ENCODE measurements at places on chromosomes 2 and 18. TPM values are rescaled to one million over a fixed set of nuclear protein-coding genes. Genes with fewer than 3 reads are reported as not detected.

GRCh38 chr2:197952540-197953202, 148.3 kb downstream of the PLCL1 start:
- no peak for ATAC-seq

DNA sequence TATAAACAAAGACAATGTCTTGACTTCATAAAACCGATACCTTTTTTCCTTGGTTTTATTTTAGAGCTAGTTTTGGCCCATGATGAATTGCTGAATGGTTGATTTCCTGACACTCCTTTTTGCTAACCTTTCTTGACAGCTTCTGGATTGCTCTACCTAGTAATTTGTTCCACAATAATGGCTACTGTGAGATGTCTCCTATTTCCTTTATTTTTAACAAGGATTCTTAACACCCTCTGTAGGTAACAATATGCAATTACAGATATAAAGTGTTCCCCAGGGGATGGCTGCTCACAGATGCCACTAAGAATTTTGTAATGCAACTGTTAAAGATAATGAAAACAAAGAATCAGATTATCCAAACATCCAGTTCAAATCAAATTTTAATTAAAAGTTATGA, 100.8 kb upstream of the ATP5MC3 start:
- ATAC-seq, result peak; percentile 52

Gene PID1
- 1.2 TPM for total RNA-seq

- no peak for ATAC-seq
Observed at GRCh38 chr2:100964222-100964621, 37.9 kb upstream of the RPL31 start.

Gene NPAS2
- 63.6 TPM for total RNA-seq

DNA sequence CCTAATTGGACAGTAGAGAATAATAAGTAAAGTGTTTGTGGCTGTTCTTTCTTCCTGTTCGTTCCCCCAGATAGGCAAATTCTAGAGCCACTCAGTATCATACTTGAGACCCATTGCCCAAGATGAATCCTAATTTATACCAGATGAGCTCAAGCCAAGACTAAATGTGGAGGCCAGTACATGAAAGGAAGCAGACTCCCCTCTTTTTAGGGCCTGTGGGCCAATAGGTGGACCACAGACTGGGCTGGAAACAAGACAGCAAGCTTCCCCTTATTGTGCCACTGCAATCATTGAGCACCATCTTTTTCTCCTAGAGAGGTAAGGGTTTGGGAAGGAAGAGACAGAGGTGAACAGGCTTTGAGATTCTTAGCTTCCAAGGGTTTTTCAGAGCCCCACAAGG, 141.9 kb downstream of the MGAT5 start:
- no peak for ATAC-seq

Gene POU3F3
- total RNA-seq, result not detected

DNA sequence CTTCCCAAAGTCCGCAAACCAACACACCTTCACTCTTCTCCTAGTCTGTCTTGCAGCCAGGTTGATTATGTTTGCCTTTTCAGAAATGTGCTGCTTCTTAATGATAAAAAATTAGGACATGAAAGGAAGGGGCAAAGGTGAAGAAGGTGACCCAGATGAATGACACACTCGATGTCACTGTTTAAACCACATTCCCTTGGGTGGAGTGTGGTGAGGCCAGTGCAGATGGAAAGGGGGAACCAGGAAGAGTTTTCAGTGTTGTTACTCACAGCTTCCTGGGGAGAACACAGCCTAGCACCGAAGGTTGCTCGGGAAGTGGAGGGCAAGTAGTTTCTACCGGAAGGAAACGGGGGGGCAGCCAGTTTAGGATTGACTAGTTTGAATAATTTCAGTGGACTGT, 57.2 kb upstream of the BOD1L2 start:
- ATAC-seq, result no peak

GRCh38 chr2:152127628-152128027, 28.8 kb upstream of the CACNB4 start:
- no peak for ATAC-seq

Gene DSC2
- 434 TPM for total RNA-seq

- ATAC-seq, result no peak
Observed at GRCh38 chr2:75810611-75811330, 100.1 kb upstream of the GCFC2 start.

DNA sequence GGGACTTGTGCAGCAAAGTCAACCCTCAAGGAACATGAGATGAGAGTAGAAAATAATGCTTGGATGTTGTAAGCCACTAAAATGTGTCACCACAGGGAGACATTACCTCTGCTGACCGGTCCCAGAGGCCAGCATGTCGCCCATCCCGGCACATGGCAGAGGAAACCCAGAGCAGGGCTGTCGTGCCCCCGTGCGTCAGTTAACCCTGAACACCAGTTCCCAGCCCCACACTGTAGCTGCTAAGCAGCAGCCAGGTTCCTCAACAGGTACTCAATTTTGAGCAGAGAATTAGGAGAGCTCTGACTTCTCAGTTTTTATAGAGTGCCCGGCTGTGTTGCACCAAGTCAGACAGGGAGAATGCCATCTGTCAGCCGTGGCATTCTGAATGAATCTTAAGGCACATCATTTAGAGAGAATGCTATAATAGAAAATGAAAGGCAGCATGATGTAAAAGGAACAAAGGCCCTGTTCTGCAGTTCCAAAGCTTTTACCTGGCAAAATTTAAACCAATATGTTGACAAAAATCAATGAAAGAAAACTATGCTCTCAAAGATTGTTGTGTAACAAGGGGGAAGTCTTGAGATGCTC, 307.9 kb downstream of the METTL4 start:
- no peak for ATAC-seq

DNA sequence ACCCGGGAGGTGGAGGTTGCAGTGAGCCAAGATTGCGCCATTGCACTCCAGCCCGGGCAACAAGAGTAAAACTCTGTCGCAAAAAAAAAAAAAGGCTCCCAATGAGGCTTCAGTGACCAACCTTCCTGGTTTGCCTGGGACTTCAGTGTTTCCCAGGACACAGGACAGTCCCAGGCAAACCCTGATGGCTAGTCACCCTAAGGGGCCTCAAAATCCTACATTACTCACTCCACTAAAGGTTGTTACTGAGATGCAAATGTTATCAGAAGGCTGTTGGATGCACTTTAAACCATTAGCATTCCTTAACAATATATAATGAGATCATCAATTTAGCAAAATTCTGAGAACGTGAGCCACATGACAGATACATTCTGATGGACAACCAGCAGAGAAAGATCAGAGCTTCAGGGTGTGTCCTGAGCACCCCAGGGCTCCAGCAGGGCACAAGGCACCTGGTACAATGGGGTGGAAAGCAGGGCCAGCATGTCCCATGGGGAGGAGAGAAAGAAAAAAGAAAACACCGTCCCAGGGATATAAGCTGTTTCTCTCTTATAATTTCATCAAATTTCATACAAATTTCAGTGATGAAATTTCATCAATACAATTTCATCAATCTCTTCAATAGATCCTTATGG, 118.1 kb upstream of the ARL5A start:
- no peak for ATAC-seq

DNA sequence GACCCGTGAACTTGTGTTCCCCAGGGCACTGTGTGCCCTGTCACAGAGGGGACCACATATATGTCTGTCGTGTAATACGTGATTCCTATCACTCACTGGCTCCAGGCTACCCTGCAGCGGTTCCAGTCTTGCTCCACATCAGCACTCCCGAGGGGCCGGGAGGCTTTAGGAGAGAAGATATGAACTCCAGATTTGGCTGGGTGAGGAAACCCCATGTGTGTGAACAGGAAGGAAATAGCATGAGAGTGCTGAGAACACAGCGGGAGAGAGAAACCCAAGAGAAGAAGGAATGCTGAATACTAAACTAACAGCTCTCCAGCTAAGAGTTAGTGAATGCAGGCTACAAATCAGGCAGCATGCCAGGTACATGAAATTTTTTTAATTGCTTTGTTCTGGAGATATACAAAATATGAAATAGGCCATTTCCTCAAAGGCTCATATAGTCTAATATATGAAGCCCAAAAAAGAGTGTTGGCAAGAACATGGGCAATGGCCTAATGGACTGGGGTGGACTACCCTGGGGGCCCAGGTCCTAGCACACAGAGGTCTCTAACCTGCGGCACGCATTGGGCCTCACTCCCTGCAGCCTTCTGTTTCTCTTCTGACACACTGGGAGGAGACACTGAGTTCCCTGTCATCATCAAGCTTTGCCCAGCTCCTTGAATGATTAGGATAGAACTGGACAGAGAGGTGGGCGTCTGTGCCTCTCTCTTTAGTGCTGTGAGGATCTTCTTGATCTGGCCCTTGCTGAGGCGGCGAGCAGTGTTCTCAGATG, 372.8 kb upstream of the RAB6C start:
- ATAC-seq, result no peak

GRCh38 chr2:230758566-230759480, 46.2 kb downstream of the CAB39 start:
- no peak for ATAC-seq

Gene RGPD3
- total RNA-seq, result 0.04 TPM

Data from esophagus mucosa (tissue), 1 donor.